Activated CD8-positive, alpha-beta memory T cell treated with anti-CD3 and anti-CD28 coated beads for 1 hour (primary cell): ENCODE measurements at places on chromosomes 1 and 21.

GRCh38 chr1:67843331-67843730 is 10.1 kb upstream of the GNG12 start:
- no peak for DNase-seq

- no peak for DNase-seq
These were observed 197.0 kb upstream of the EDN2 start for GRCh38 chr1:41681331-41682098.

- DNase-seq = no peak
These were observed 66.6 kb downstream of the SCMH1 start for GRCh38 chr1:41175546-41175945.

GRCh38 chr1:200139661-200140250 is 112.2 kb downstream of the NR5A2 start:
- no peak for DNase-seq

- no peak for DNase-seq
These were observed 88.3 kb upstream of the MACF1 start for GRCh38 chr1:39116116-39116607.

DNA sequence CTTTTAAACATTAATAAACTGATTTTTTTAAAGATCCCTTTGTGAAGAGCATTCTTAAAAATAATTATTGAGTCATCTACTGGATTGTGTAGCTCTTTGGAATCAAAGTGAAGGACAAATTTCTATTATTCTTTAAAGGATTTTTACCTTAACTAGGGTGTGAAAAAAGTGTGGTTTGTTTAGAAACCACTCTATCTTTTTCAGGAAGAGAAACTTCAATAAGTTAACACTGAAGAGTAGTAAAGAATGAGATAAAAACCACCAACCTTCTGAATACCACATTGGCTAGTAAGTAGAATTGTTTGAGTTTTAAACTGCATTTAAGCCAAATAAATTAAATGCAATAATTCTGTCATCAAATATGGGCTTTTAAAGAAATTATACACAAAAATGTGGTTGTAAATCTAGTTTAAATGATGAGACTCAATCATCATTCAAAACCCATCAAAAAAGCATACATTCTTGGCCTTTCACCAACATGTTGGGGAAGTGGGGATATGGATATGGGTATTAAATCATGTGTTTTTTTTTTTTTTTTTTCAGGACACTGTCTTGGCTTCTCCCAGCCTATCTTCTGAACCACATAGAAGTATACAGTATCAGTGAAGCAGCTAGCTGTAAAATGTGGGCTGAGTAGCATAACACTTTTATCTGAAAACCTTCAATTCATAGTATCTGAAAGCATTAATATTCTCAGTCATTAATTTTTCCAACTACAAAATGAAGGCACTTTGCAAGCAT is 4.8 kb downstream of the S1PR1 start:
- DNase-seq = no peak

DNA sequence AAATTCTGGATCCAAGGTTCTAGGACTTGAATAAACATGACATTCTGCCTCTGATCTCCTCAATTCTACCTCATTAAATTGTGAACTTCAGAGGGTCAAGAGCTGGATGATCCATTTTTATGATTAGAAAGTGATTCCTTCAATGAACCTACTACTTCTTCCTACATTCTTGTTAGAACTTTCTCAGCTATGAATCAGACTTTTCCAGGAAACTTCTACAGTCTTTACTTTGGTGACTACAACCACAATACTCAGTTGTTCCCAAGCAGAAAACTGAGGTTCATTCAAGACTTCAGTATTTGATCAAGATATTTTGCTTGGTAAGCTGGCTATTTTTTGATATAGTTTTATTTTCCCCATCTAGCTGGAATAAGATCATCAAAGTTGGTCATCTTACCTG is 51.4 kb downstream of the CDC7 start:
- DNase-seq = no peak

- no peak for DNase-seq
These were observed 116.1 kb downstream of the SPATA17 start for GRCh38 chr1:217747156-217747769.

- no peak for DNase-seq
These were observed 31.8 kb downstream of the GADD45A start for GRCh38 chr1:67716800-67717199.

DNA sequence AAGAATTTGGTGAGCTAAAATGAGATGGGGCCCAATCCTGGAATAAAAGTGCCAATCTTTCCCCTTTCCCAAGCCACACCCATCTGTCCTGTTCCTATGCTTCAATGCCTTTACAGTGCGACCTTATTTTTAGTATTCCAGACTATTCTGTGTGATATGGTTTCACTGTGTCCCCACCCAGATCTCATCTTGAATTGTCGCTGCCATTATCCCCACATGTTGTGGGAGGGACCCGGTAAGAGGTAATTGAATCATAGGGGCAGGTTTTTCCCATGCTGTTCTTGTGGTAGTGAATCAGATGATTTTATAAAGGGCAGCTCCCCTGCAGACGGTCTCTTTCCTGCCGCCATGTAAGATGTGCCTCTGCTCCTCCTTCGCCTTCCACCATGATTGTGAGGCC is 129.3 kb upstream of the KIF26B start:
- DNase-seq = no peak

- DNase-seq = no peak
These were observed 80.0 kb upstream of the CNTN2 start for GRCh38 chr1:204962742-204963632.

DNA sequence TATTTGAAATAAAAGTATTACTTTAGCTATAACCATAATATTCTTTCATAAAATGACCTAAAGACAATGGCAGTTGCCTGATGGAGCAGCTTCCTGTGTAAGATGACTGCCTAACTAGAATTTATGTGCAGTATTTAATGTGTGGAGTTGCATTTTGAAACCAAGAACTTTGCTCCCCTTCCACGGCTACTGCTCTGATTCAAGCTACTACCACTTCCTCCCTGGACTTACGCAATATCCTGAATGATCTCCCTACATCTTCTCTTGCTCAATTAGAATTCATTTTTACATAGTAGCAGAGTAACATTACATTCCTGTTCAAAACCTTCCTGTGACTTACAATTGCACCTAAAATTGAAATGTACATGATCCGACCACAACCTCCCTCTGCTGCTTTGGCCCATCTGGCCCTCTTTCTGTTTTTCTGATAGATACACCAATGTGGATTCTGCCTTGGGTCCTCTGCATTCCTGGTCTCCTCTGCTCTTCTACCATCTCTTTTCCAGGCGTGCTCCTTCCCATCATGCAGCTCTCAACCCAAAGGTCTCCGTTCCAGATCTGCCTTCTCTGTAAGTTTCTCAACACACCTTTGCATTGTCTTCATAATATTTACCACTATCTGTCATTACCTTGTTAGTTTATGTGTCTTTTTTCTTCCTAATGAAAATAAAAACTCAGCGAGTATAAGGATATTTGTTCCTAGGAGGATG is 47.4 kb upstream of the USP25 start:
- DNase-seq = no peak

DNA sequence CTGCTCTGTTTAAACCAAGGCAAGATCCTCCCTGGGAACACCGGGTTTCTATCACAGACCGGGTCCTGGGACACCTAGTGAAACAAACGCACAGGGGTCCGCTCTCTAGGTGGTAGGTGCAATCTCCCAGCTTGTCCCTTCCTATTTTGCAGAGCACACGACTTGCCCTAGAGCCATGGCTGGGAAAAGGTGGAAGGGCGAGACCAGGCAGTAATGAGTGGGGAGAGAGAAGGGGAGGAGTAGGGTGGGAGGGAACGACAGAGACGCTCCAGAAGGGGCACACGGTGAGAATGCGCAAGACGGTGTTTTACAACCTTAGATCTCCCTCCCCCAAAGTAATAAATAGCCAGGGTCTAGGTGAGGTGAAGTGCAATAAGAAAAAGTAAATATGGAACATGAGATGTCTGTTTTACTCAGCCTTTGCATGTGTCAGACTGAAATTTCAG is 9.3 kb upstream of the ARHGAP29 start:
- no peak for DNase-seq

DNA sequence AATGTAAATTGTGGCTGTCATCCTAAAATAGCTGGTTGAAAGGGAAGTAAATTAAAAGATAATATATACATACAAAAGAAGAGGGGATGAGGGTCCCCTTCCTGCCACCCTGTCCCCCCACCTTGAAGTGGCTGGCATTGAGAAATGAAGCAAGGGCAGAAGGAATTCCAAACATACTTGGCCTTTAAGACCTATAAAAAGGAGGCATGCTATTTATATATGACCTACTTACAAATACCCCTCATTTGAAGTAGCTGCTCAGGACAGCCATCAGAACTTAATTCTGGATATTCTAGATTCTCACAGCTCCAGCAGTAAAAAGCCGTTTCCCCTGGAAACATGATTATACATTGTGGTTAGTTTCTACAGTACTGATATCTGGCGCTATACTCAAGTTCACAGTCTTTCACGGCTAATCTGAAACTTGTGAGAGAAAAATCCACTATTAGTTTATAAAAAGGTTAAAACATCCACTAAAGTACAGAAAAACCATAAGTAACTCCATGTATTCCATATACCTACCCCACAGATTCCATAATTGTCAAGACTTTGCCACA is 9.6 kb upstream of the MAP10 start:
- no peak for DNase-seq

GRCh38 chr1:10820422-10820821 is 24.0 kb upstream of the CASZ1 start:
- no peak for DNase-seq

GRCh38 chr1:47867438-47868347 is 129.5 kb downstream of the TRABD2B start:
- DNase-seq = no peak

GRCh38 chr1:55067022-55067778 is 27.9 kb downstream of the PCSK9 start:
- DNase-seq = no peak

GRCh38 chr1:226185141-226186036 is 1.2 kb downstream of the ACBD3 start:
- no peak for DNase-seq

- DNase-seq = peak; percentile 58
These were observed 5.7 kb upstream of the ZNF683 start for GRCh38 chr1:26378088-26378878.

DNA sequence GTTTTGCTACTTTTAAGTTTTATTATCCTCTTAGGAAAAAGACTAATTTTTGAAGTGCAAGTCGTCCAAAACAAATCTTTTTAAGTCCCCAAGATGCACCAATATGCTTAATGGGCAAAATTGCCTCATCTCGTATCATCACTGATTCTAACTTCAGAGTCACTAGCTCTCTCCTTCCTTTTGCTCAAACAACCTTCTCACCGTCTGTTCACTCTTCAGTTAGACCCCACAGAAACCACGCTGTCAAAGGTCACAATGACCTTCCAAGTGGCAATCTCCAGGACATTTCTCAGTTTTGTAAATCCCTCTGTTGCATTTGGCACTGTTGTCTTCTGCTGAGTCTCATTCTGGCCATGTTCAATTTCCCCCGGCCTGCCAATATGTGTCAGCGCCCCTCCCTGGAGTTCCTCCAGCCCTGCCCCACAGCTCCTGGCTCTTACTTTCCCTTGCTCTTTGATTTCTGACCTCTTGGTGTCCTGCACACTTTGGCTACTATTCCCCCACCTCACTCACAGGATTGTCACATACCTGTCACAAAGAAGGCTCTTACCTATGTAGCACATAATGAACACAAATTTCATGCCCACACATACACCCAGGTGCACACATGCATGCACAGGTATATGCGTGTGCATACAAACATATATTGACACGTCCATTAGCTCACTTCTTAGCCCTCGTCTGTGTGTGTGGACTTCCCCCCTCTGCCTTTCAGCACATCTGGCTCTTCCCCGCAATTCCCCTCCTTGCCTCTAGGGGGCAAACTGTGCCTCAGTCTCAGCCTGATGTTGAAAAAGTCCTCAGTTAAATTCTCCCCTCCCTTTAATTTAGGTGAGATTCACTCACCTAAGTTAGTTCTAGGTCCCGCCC is 354.0 kb upstream of the DUSP10 start:
- peak; percentile 28 for DNase-seq

DNA sequence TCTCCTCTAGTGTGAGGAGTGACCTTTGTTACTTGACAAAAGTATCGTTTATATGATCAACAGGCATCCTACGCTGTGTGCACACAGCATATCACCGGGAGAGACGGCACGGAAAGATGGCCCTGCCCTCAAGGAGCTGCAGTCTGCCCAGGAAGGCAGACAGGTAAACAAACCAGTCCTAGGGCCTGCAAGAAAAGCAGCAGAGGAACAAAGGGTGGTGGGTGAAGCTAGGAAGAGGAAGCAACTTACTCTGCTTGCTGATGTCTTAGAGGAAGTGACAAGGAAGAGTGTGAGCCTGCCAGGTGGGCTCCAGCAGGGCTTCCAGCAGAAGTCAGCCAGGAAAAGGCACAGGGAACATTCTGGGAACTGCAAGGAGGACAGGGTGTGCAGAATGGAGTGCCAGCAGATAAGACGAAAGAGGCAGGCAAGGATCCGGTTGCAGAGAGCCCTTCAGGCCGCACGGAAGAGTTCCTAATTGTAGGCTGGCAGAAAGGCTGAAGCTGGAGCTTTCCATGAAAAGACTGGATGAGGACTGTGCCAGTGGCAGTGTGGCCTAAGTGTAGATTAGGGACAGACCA is 106.7 kb downstream of the SLC45A1 start:
- DNase-seq = no peak

DNA sequence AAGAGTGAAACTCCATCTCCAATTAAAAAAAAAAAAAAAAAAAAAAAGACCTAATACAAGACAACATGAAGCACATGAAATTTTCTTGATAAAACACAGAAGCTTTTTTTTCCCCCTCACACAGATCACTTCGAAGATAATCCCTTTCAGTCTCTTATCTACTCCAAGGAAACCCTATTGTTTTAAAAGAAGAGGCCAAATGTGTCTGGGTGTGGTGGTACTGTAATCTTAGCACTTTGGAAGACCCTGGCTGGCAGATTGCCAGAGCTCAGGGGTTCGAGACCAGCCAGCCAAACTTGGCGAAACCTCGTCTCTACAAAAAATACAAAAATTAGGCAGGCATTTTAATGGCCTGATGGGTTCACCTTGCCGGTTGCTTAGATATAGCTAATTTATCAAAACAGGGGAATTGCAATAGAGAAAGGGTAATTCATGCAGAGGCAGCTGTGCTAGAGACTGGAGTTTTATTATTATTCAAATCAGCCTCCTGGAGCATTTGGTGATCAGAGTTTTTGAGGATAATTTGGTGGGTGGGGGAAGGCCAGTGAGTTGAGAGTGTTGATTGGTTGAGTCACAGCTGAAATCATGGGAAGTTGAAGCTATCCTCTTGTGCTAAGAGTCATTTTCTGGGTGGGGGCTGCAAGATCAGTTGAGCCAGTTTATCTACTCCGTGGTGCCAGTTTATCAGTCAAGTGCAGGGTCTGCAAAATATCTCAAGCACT is 62.5 kb downstream of the SLC16A1 start:
- no peak for DNase-seq

DNA sequence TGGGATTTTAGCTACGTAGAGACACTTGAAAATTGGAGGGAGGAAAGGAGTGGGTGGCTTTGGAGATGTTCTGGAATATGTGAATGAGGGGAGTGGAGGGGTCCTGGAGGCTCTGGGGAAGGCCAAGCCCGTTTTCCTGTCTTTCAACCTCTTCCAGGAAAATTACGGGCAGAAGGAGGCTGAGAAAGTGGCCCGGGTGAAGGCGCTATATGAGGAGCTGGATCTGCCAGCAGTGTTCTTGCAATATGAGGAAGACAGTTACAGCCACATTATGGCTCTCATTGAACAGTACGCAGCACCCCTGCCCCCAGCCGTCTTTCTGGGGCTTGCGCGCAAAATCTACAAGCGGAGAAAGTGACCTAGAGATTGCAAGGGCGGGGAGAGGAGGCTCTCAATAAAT is 442 bp upstream of the RUSC1 start:
- DNase-seq = no peak

GRCh38 chr21:44986471-44987291 is 46.9 kb downstream of the SLX9 start:
- no peak for DNase-seq

GRCh38 chr1:61083013-61083806 is 849 bp downstream of the NFIA start:
- DNase-seq = no peak
